ENCODE measurements at places on chromosomes 4 and X.

DNA sequence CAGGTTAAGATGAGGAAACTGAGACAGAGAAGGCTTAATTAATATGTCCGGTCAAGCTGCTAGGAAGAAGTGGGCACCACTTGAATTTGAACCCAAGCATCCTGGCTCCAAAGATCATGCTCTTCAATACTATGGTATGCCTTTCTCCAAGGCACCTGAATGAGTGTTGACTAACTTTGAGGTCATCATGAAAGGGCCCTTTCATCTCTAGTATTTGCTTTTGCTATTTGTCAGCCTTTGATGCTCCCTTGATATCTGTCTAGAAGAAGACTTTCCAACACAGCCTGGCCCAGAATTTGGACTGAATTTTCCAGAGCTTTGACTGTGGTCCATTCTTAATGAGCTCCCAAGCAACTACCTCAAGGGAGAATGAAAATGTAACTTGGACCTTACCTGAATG is 179.1 kb upstream of the DKK2 start:
- no peak for DNase-seq

GRCh38 chr4:143512978-143513313 is 556 bp upstream of the SMARCA5 start:
- no peak for DNase-seq

- DNase-seq = no peak
Observed at GRCh38 chrX:149916745-149917392, 12.5 kb upstream of the HSFX4 start.

DNA sequence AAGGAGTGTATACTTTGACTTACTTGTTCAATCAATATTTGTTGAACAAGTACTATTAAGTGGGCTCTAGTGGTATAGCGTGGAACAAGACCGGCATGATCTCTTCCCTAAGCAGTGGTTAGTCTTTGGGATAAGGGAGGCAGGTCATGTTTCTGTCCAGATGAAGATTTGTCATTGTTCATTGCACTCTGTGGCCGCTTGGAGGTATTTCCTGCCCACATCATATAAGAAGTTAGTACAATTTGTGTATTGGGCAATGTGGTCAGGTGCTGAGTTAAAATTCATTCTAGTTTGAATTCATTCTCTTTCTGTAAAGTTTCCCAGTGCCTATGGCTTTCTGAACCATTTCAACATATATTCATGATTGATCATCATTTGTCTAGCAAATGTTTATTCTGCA is 101.1 kb upstream of the SHISA3 start:
- no peak for DNase-seq

- no peak for DNase-seq
Observed at GRCh38 chr4:7788694-7789425, 150.8 kb downstream of the AFAP1 start.

- no peak for DNase-seq
Observed at GRCh38 chr4:98433691-98434090, 172.5 kb downstream of the RAP1GDS1 start.

DNA sequence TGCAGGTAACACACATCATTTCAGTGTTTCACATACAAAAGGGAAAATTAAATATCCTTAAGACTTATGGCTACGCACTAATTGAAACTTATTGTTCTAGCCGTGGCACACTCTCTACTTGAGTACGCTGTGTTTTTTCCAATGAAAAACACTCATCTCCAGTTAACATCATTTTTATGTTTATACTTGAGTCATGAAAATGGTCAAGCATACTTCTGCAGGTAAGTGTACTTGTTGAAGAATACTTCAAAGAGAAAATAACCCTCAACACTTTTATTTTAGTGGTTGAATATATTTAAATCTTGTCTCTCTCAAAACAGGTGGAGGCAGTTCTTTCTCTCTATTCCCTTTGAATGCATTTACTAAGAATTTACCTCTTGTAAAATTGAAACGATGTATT is 538.7 kb upstream of the PCDH7 start:
- no peak for DNase-seq

GRCh38 chr4:8252301-8253173 is 17.0 kb upstream of the HTRA3 start:
- no peak for DNase-seq

DNA sequence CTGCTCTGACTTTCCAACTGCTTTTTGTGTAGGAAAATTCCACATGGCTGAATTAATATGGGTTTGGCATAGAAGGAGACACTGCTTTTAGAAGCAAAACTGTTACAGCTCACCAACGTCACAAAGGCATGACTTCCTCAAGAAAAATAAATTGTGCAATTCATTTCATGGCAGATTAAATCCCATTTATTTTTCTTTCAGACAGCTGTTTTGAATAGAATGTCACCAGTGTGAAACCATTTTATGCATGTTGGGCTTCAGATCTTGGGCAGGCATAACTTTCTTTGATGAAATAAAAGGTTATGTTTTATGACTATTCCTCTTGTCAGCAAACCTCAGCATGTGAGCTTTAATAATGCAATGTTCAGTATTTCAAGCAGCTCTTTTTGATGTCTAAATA is 542.8 kb downstream of the GALNTL6 start:
- DNase-seq = no peak

- no peak for DNase-seq
Observed at GRCh38 chr4:38071801-38072431, 111.7 kb downstream of the PTTG2 start.

DNA sequence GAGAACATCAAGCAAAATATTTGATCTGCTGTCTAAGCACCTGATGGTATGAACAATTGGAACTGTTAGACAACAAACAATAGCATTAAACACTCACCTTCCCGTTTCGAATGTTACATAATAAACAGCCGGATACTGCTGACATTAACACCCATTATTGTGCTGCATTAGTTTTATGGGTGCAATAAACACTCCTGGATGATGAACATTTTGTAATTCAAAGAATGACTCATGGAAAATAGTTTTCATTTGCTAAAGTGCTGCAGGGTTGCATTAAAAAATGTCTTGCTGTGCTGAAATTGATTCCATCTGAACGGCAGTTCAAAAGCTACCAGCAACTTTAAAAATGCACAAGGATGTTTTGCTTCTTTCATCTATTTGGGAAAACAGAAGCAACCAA is 100.8 kb upstream of the SORBS2 start:
- DNase-seq = no peak

DNA sequence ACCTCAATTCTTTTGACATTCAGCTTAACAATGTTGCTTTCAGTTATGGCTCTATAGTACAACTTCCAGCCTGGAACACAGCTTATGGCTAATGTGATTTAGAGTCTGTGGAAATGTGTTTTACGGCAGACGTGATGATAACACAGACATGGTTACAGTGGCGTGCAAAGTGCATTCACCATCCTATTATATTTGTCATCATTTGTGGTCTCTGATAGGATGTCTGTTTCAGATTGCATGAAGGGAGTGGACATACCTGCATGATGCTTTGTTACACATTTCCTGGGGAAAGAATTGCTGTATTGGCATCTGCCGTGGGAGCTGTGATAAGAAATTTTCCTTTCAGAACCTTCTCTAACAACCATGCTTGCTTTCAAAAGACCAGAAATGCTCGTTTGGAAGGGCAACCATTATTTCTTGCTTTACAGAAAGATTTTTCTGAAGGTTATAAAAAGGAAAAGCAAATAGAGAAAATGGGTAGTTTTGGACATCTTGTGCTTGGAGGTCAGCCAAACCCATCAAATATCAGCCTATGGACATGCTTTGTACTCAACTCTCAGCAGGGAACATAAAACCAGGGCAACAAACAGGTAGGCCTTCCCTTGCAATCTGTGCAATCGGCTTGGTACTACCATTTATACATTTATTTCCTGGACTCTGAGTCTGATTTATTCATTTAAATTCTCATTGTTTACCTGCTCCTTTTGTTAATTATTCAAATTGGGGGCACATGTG is 273.9 kb downstream of the TLL1 start:
- peak; percentile 45 for DNase-seq

All from Daoy (cell line).